Transverse colon (tissue), 4 donors: ENCODE measurements at places on chromosomes 11 and 22.

DNA sequence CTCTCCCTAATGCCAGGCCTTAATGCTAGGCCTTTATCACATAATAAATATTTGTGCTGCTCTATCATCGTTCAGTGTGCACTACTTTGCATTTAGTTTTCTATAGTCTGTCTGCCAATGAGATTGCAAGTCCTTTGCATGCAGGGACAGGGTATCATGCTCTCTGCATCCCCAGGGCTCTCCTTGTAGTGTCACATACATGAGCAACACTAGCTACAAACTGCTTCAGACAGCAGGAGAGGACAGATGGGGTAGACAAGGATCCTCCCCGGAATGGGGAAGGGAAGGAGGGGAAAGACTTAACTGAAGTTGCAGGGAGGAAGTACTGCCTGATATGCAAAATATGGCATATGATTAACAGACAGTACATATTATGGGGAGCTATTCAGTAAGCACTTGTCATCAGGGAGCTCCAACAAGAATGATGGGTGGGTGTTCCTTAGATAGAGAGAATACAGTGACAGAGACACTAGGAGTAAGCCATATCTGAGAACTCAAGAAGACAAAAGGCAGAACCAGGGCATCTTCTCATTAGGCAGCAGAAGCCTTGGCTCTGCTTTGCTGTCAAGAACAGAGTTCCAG, 42.8 kb downstream of the ZNF202 start:
- DNase-seq, result no peak

DNA sequence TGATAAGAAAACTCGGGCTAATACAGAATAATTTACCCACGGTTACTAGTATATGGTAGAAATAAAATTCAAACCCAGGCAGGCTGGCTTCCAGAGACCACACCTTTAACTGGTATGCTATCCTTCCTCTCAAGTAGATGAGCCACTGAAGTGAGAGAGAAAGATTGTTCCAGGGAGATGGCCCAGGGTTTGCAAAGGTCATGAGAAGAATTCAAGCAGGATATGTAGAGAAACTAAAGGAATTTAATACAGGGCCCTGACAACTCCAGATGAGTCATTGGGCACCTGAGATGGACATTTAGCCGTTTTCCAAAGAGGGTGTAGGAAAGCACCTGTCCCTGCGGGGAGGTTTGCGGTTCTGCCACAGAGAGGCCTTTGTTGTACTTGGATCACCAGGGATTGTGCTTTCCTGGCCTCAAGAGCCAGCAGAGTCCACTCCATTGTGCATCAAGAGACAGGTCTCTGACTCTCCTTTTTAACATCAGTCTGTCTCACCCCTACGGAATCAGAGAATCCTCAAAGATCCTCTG, 152.7 kb upstream of the BLID start:
- DNase-seq, result no peak

GRCh38 chr22:30921108-30921507, 47.5 kb downstream of the MORC2 start:
- DNase-seq, result no peak

DNA sequence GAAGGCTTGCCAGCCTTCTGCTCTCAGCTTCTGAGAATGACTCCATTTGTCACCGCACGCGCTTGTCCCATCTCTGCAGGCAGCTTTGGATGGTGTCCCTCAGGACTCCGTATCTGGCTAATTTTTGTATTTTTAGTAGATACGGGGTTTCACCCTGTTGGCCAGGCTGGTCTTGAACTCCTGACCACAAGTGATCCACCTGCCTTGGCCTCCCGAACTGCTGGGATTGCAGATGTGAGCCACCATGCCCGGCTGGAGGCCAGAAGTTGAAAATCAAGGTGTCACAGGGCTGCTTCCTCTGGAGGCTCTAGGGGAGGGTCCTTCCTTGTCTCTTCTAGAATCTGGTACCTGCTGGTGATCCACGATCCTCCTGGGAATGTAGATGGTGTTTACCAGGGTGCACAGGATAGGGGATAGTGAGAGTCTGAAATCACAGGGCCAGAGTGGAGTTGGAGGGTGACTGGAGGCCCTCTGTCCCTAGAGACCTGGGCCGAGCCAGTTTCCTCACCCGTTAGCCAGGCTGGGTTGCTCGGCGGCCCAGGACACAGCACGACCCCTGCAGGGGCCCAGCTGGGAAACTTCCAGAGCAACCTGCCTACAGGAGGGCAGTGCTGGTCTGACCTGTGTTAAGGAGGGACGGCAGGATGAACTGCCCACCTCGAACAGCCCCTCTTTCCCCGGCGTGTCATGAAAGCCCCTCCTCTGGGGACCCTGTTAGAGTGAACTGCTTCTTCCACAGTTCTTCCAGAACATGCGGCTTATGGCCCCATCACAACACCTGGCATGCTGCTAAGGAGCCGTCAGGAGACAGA, 48.9 kb upstream of the SHANK2 start:
- no peak for DNase-seq
